ENCODE measurements at places on chromosomes 13 and 19.

DNA sequence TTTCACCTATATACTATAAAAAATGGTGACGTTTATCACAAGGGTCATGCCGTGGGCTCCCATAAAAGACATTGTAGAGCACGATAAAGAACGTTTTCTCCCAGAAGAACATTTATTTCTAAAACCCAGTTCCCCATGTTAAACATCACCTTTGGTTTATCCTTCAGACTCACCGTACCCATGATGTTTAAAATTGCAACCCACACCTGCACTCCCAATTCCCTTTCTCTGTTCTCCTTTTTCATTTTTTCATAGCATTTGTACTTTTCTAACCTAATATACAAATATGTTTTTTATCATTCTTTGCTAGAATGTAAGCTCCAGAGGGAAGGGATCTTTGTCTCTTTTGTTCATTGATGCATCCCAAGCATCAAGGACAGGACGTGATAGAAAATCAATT lies 2.0 kb downstream of the RCBTB2 start:
- no peak for DNase-seq

DNA sequence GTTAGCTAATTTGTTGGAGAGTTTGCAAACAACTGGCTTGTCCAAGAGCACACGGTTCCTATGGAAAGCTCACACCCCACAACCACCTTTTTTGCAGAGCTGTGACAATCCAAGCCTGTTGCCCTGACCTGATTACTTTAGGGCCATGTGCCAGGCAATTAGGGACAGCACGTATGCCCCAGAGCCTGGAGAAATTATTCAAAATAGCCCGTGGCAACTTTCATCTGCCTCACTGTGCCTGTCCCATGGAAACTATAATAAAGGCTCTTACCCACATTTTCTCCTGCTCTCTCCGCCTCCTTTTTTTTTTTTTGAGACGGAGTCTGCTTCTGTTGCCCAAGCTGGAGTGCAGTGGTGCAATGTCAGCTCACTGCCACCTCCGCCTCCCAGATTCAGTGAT lies 18.6 kb upstream of the FBN3 start:
- DNase-seq: no peak

- DNase-seq: no peak
Observed at GRCh38 chr19:39158646-39159260, 33.2 kb downstream of the PAK4 start.

GRCh38 chr13:76314495-76314894 lies 571.7 kb downstream of the KCTD12 start:
- no peak for DNase-seq

DNA sequence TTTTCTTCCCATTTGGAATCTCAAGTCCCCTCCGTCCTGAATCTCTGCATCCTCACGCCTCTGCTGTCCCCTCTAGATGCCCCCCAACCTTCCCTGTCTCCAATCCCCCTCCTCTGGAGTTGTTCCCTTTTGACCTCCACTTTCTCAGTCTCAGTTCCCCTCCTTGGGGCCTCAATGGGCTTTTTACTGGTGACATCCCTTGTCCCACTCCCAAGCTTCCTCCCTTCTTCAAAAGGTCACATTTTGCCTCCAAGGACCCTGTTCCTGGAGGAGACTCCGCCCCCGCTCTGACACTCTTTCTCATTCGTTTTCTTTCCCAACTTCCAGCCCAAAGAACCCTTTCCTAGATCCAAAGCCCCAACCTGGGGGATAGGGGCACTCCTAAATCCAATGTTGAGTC lies 1.0 kb downstream of the AP2S1 start:
- no peak for DNase-seq

DNA sequence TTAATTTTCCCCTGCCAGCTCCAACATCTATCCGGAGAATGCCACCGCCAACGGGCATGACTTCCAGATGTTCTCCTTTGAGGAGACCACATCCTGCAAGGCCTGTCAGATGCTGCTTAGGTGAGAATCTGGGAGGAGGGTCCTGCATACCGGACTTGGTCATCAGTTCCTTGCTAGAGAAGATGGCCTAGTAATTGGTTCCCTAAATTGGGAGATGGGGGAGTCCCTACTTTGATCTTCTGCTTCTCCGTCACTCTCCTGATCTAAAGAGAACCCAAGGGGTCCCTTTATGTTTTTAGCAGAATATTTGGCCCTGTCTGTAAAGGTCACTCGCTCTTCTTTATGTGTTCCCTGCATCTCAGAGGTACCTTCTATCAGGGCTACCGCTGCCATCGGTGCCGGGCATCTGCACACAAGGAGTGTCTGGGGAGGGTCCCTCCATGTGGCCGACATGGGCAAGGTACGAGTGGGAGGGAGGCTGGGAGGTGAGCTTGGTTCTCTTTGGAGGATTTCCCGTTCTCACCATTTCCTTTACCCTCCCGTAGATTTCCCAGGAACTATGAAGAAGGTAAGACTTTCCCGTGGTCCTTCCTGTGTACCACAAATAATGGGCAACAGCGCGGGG lies 54.1 kb upstream of the ADGRE1 start:
- DNase-seq: no peak

DNA sequence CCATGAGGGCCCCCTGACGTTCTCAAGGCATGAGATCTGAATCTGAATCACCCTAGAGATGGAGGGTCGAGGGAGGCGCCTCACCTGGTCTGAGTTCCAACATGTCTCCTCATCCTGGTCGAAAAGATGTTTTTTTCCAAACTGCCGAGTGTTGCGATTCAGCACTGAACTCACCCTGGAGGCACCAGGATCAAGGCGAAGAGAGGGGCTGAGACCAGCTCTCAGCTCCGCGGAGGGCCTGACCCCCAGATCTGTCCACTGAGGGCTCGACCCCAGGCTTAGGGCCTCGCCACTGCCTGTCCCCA lies 555 bp downstream of the NR2C2AP start:
- DNase-seq: no peak

DNA sequence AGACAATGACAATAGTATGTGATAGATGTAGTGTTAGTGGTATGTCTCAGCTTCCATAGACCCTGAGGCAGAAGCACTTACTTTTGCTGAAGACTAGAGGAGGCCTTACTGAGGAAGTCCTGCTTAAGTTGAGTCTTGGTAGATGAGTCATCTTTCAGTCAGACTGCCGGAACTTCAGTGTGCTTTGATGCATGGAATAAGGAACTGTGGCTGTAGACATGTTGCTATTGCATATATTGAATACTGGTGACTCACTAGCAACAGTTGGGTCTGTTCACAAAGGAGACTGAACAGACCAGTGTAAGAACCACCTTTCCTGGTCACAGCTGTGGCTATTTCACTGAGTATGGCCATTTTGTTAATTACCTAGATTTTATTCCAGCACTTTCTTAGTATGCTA lies 1000.6 kb downstream of the OLFM4 start:
- no peak for DNase-seq

DNA sequence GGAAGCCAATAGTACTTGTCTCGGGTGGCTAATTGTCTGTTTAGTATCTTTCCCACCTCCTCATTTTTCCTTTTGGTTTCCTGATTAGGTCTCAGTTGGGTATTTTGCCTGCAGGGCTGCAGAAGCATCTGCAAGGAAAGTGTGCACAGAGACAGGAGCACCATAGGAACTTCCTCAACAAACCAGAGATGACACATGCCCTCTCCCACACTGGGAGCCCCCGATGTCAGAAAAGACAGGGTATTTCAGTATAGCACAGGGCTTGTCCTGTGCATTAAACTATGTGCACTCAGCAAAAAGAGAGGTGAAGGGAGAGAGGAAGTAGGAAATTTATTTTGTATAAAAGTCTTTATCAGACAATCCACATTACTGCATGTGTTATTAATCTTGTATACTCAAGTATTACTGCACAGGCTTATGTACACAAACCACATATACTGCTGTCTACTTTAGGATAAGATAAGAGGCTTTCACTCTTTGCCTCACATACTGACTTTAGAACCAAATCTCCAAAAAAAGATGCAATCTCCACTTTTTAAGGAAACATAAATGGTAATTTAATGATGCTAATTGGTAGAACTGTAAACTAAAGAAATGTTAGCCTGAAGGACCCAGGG lies 501.0 kb downstream of the FOXO1 start:
- DNase-seq: no peak

DNA sequence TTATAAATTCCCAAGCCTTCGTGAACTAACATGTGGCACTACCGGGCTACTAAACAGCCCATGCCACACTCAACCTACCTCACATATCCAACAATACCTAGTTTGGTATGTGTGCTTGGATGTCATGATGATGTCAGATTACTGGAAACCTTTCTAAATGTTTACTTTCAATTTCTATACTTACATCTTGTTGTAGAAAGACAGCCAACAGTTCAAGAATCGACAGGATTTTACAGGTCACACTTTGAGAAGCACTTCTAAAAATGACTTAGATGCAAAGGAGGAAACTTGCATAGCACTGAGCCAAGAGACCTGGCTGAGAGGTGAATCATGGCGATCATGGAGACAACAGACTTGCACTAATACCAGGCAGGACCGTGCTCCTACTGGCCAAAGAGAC lies 209.9 kb downstream of the COL4A1 start:
- no peak for DNase-seq

GRCh38 chr19:54029301-54029700 lies 34.4 kb downstream of the VSTM1 start:
- no peak for DNase-seq

Measured in NCI-H1092 treated with DMSO at 0.1 percent for 48 hours (cell line).